ENCODE measurements at places on chromosomes 7 and 10.

GRCh38 chr7:46583656-46584055 is 662.6 kb upstream of the IGFBP3 start:
- DNase-seq: no peak

- no peak for DNase-seq
Observed at GRCh38 chr7:128073671-128074310, 42.6 kb upstream of the LRRC4 start.

- no peak for DNase-seq
Observed at GRCh38 chr7:112065758-112066157, 140.4 kb downstream of the DOCK4 start.

GRCh38 chr7:44276571-44277221 is 48.7 kb downstream of the CAMK2B start:
- no peak for DNase-seq

DNA sequence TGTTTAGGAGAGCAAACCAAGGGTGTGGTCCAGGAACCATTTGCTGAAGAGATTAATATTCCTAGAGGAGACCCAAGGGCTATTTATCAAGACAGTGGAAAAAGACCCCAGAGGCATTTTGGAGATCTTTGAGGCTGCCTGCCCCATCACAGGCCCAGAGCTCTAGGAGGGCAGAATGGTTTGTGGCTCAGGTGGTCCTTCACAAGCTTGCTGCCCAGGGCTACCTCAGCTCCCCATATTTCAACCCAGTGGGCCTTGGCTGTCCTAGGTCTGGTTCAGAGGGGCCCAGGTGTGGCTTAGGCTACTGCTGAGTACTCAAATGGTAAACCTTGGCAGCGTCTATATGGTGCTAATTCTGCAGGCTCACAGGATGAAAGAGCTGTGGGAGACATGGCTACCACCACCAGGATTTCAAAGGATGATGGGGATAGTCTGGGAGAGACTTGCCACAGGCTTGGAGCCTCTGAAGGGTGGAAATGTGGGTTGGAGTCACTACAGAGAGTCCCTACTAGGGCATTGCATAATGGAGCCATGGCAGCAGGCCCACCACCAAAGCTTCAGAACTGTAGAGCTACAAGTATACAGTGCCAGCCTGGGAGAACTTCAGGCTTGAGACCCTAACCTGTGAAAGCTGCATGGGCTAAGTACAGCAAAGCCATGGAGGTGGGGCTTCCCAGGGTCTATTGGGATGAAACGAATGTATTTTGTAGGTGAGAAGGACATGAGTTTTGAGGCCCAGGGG is 24.3 kb downstream of the PTEN start:
- DNase-seq: no peak

DNA sequence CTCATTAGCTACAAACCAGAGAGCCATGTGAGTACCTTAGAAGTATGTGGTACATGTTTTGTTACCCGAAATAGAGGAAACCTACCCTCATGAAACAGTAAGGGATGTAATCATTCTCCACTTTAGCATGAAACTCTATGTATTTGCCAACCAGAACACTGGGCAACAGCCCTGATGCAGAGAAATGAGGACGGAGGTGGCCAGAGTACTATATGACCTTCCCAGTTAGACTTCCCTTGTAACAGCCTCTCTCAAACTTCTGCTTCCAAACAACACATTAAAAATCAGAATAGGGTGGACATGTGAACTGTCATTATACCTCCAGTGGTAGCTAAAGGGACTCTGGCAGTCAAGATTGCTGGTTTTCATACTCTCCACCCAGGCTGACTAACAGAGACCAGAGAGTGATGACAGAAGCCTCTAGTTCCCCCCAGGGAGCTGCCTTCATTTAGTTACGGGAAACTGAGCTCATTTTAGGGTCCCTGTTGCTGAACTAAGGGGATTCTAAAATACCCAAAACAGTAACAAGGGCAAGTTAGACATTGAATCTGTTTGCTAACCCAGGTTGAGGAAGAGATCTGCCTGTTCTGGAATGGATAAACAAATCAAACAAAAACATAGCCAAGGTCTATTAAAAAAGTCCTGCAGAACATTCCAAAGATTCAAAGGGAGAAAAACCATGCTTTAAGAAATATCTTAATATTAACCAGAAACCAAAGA is 83.1 kb downstream of the VPS41 start:
- DNase-seq: no peak

- no peak for DNase-seq
Observed at GRCh38 chr10:130246113-130246512, 109.9 kb downstream of the GLRX3 start.

DNA sequence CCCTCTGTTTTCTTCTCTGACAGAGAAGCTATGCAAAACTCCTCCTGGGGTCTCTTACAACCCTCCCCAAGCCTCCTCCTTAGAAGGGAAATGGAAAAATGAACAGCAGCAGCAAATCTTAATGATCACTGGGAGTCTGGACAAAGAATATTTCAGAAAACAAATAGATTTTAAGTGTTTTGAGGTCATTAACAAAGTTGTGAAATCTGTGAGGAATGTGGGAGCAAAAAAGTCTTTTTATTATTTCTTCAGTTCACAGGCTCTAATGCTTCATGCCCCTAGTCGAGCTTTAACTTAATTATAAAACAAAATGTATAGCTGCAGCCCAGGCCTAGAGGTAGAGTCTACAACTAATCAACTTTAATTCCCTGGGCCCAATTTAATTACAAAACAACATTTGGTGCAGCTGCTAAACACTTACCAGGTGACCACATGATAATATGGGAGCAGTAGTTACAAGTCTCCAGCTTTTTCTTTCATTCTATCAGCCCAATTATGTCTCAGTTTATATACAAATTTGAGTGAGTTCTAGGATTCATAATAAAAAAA is 293.2 kb downstream of the THSD7A start:
- DNase-seq: no peak

All from mesendoderm (in vitro differentiated cells).